ENCODE measurements at places on chromosomes 5 and 9.

- DNase-seq, result no peak
Observed at GRCh38 chr9:109830545-109830944, 50.5 kb downstream of the PALM2AKAP2 start.

- DNase-seq, result peak; percentile 57
Observed at GRCh38 chr5:57650360-57651069, 167.9 kb upstream of the ACTBL2 start.

- DNase-seq, result no peak
Observed at GRCh38 chr9:86703346-86703745, 244.0 kb downstream of the GAS1 start.

DNA sequence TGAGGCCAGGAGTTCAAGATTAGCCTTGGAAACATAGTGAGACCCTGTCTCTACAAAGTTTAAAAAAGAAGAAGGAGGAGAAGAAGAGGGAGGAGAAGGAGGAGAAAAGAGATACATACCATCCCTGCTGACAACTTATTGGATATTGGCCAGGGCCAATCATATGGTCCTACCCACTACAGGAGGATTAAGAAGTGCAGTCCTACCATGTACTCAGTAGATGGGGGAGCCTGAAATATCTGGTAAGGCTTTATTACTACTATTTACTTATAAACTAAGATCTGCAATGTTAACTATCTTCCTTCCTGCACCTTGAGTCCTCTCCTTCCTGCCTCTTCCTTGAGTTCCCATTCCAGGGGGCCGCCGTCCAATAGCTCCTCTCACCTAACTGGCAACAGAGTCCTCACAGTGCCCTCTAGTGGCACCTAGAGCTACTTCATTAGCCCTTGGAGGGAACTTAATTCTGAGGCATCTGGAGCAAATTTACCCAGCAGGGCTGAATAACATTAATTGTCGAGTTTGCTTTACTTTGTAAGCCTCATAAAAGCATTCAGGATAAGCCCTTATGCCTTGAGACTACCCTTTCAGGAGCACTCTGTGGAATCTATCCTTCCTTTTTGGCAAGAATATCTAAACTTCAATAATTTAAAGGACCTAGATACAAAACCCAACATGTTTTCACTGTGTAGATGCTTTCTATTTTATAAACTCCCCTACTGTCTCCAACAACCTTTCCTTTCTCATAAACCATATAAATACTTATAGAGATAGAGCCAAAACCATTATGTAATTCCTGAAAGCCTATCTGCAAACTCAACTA is 39.1 kb upstream of the RANBP6 start:
- peak; percentile 69 for DNase-seq

- DNase-seq, result no peak
Observed at GRCh38 chr5:15286650-15287049, 213.3 kb upstream of the FBXL7 start.

DNA sequence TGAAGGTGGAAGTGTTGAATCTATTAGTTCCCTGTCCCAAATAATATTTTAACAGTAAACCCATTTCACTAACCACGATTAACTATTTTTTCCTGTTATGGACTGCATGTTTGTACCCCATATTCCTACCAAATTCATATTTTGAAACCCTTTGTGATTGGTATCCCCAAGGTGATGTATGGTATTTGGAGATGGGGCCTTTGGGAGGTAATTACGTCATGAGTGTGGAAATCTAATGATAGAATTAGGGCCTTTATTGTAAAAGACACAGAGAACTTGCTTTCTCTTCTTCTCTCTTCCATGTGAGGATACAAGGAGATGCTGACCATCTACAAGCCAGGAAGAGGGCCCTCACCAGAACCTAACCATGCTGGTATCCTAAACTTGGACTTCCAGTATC is 744.7 kb downstream of the DTWD2 start:
- DNase-seq, result no peak

DNA sequence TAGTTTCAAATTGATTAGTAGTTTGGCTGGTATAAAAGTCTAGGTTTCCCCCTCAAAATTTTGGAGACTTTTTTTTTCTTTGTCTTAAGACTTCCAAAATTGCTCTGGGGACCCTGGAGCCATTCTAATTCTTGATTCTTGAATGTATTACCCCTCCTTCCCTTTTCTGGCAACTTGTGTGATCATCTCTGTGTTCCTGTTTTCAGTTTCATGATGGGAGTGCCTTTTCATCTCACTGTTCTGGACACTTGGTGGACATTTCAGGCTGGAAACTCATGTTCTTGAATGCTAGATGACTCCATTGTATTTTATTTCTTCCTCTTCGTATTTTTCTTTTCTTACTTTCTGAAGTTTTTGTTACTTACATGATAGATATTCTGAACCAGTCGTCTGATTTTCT is 57.3 kb upstream of the LRRC70 start:
- DNase-seq, result no peak

DNA sequence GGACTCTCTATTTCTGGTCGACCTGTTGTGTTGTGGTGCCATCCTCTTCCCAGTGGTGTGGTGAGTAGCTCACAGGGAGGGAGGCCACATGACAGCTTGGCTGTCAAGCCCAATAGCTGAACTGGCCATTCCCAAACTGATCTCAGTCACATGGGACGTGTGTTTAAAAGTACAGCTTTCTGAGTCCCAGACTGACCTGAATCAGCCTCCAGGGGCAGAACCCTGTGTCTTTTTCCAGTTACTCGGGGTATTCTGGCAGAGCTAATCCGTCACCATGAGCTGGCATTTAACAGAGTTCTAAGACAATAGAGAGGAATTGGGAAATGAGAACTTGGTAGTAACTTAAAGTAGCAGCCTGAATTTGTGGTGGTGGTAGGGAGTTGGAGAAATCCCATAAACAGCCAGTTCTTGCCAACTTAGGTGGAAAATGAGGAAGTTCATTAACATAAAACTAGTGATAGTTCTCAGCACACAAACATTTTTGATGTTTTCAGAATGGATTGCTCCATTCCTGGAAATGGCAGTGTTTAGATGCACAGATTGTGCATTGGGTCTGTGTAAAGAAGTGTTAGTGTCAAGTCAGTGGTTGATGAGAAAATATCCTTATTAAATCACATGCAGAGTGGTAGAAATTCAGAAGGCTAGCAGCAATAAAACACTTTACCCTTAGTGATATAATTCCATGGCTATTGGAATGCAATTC is 50.9 kb downstream of the GPR107 start:
- no peak for DNase-seq

GRCh38 chr5:75057561-75057960 is 5.2 kb upstream of the GCNT4 start:
- DNase-seq, result no peak

- no peak for DNase-seq
Observed at GRCh38 chr5:89967771-89968444, 441.6 kb downstream of the CETN3 start.

GRCh38 chr9:93577078-93577974 is 942 bp downstream of the PHF2 start:
- DNase-seq, result peak; percentile 46

DNA sequence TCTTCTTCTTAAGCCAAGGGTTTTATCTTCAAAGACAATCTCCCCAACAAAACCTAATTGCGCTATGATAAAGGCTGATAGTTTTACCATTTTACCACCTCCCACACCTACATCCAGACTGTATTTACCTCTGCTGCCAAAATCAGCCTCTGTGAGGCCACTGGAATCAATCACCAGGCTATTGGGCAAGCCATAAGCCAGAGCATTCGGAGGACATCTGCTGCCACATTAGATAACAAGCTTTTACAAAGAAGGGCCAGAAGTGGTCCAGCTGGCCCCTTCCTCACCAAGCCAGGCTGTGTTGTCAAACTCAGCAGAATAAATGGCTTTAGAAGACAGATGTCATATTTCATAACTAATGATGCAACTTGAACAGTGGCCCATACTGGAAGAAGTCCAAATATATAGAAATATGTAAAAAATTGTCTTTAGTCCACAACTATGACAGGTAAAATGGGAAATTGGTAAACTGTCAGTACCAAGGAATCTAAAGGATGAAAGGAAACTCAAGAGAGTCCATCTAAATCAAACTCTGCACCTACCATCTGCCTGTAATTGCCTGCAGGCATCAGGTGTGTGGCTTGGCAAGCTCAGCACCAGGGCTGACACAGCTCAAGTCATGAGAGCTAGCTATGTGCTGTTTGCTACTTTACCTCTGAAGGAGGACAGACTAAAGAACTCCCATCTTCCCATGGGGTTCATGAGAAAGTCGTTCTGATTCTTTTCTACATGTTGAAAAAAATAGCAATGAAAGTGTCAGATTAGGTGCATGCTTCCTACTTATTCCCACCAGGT is 16.1 kb downstream of the SLC45A2 start:
- DNase-seq, result no peak

- no peak for DNase-seq
Observed at GRCh38 chr9:97445119-97445701, 33.3 kb downstream of the TDRD7 start.

GRCh38 chr5:172904643-172905345 is 54.4 kb upstream of the RPL26L1 start:
- peak; percentile 54 for DNase-seq

DNA sequence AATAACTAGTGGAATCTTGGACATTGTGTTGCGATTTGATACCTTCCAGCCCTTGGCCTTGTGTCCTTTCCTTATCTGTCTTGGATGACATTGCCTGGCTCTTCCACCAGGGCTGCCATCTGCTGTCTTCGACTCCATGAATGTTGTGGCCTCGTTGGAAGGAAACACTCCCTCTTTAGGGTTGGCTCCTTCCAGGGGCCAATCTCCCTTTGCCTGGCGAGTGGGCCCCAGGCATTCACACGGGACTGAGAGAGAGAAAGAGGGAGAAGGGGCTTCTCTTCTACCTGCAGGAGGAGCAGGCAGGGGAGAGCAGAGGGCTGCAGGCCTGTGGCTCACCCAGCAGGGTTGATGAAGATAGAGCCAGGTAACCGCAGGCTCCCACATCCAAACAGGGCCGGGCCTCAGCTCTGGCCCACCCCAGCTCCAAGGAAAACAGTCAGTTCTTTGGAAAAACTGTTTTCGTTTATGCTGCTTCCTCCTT is 31.3 kb downstream of the FGF1 start:
- no peak for DNase-seq

GRCh38 chr9:127707766-127708165 is 978 bp downstream of the CFAP157 start:
- no peak for DNase-seq

GRCh38 chr9:95229230-95229915 is 88.1 kb downstream of the FANCC start:
- no peak for DNase-seq

DNA sequence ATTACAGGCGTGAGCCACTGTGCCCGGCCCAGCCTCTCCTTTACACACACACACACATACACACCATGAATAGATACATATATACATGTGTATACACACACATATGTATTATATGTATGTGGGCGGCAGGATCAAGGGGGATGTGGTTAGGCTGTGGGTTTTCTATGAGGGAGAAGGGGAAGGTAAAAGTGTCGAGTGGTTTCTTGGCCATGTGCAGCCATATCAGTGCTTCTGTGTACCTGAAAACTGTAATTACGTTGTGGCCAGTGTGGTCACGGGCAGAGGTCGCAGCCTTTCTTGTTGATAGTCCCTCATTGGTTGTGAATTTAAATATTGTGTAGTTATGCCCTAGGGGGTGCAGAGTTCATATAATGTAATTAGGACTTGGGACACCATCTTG is 16.5 kb downstream of the CDK20 start:
- DNase-seq, result no peak

DNA sequence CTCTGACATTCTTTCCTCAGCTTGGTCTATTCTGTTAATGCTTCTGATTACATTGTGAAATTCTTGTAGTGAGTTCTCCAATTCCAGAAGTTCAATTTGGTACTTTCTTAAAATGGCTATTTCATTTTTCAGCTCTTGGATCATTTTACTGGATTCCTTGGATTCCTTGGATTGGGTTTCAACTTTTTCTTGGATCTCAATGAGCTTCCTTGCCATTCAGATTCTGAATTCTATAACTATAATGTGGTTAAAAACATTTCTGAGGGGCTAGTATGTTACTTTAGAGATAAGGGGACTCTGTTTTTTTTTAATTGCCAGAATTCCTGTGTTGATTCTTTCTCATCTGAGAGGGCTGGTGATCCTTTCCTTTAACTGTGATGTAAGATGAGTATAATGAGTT is 136.4 kb downstream of the MCTP1 start:
- DNase-seq, result no peak

GRCh38 chr9:75462866-75463265 is 374.6 kb downstream of the OSTF1 start:
- DNase-seq, result no peak

GRCh38 chr9:126513159-126514036 is 100.3 kb upstream of the LMX1B start:
- no peak for DNase-seq

GRCh38 chr5:104815212-104815611 is 1252.6 kb upstream of the NUDT12 start:
- no peak for DNase-seq

GRCh38 chr5:6568383-6568782 is 64.5 kb downstream of the NSUN2 start:
- peak; percentile 2 for DNase-seq

DNA sequence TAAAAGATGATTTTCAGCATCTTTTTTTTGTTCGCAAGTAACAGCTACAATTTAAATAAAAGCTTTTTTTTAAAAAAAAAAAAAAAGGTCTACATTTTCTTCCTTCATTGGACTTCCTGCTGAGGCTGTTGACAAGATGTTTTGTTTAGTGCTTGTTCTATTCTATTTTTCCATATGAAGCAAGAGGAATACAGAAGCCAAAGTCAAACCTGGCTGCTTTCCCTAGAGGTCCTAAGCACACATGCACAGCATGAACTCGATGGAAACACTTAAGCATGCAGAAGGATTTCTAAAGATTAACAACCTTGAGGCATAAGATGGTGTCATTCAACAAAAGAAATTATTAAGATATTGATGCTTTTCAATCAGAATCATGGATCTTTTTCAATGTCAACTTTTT is 105.1 kb downstream of the ADCY2 start:
- no peak for DNase-seq

DNA sequence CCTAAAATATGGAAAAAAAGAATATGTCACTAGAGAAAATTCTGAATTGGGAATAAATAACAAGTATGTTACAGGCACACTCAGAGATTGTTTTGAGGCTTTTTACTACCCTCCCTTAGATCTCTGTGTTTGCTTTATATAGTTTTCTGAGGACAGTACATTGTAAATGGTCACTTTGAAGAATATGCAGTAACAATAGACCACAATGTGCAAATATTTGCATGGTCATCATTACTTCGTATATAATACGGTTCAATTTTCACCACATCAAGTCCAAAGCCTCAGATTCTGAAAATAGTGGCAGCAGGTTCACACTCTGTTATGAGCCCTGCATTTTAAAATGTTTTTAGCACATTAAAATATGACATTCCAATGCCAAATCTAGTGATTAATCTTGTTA is 238.6 kb downstream of the ADAMTS6 start:
- DNase-seq, result no peak

DNA sequence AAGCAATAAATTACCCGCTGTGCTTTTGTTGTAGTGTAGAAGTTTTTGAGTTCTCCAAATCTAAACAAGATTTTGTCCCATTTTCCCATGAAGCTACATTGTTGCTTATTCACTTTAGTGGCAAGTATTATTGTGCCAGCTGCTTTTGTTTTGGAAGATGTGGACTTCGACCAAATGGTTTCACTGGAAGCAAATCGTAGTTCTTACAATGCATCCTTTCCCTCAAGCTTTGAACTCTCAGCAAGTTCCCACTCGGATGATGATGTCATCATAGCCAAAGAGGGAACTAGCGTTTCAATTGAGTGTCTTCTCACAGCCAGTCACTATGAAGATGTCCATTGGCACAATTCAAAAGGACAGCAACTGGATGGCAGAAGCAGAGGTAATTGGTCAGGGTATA is 10.9 kb downstream of the MFAP3 start:
- DNase-seq, result no peak
